Activated naive CD4-positive, alpha-beta T cell treated with anti-CD3 and anti-CD28 coated beads, Interleukin-2, amount 50 U/mL, for 16 hours (primary cell): ENCODE measurements at places on chromosomes 2 and 18.

- no peak for DNase-seq
These were observed 34.8 kb downstream of the PPP1R1C start for GRCh38 chr2:182020286-182021070.

DNA sequence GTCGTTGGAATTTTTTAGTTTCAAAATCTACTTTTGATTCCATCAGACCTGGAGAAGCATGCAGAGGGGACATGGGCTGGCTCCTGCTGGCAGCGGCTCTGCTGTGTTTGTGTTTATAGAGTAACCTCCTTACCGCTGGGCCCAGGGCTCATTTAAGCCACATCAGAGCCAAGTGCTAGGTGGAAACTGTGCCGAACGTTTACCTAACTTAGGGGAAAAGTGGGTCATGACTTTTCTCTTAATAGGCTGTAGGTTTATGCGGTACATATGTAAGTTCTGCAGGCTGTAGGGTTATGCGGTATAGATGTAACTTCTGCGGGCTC lies 17.7 kb downstream of the CNDP2 start:
- DNase-seq: no peak

DNA sequence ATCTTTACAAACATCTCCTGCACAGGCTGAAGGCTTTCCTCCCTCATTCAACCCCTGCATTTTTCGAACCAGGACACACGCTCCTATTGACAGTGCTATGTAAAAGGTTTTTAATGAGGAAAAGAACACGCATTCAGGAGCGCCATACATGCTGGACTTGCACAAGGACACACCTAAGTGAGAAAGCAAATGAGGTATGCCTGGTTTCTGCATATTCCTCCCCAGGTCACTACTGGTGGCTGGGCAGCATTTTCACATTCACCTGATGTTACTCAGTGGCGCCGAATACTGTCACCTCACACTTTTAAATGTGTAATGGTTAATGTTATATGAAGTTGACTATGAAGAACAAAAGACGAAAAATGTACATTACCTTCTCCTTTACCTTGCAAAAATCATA lies 150.6 kb downstream of the ANTXR1 start:
- DNase-seq: no peak

GRCh38 chr2:192194866-192195547 lies at the start of gene TMEFF2:
Gene TMEFF2 (minus strand): TSS chr2:192194933. CDS start chr2:192194524, 409 bp downstream.
- DNase-seq: peak; percentile 38
